GM19239 (cell line): ENCODE measurements at places on chromosomes 2 and 18.

DNA sequence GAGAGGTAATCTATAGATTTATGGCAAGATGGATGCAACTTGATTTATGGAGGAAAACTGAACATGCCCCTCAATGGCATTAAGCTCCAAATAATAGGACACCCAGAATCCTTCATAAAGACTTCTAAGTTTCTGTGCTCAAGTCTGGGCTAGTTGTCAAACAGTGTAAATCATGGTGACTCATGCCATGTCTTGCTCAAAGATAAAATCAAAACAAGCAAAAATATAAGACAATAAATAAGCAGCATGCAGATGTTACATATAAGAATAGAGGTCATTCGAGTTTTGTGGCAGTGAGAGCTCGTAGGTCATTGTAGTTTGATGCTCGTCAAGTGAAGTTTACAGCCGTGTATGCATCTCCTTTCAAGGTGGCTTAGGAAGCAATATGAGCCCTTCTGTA lies 403.2 kb downstream of the THSD7B start:
- no peak for DNase-seq

- peak; percentile 42 for DNase-seq
Measured at GRCh38 chr2:226772389-226773179, 27.0 kb downstream of the IRS1 start.

GRCh38 chr2:234333168-234334130 lies 163.4 kb downstream of the ARL4C start:
- DNase-seq: no peak

DNA sequence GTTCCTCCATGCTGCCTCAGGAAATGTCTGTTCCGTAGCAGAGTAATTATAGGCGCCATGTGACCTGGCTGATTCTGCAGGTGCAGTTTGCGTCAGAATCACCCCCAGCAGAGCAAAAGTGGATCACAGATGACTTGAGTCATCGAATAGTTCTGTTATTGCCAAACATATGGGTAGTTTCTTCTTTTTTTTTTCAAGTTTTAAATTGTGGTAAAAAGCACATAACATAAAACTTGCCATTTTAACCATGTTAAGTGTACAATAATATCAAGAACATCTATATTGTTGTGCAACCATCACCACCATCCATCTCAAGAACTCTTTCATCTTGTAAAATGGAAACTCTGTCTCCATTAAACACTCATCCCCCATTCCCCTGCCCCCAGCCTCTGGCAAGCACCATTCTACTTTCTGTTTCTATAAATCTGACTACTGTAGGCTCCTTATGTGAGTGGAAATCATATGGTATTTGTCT lies 177.7 kb upstream of the TWIST2 start:
- DNase-seq: no peak

DNA sequence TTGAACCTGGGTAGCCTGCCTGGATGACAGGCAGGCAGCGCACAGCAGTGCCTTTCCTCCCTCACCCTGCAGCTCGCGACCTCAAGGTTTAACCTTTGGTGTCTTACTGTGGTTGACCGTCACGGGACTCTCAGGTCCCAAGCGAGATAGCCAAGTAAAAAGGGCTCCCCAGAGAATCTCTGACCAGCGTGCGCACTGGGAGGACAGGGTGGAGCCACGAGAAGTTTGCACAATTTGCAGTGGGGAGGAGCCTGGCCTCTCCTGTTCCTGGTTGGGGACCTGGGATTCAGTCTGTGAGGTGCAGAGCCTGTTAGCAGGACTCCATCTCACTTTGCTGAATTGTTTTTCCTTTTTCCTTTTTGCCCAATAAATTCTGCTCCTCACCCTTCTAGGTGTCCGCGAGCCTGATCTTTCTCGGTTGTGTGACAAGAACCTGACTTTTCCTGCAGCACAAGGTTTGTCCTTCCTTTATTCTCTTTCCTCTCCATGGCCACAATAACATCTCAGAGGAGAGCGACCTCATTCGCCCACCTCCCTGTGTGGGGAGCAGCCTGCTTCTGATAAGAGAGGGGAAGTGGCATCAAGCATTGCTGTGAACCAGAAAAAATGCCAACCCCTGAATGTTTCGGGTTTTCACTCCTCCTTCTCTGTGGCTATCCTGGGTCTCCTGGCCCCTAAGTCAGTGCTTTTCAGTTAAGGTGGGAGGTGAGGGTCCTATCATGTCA lies 36.2 kb downstream of the POU3F3 start:
- DNase-seq: no peak

GRCh38 chr18:42442656-42443055 lies 487.6 kb downstream of the PIK3C3 start:
- DNase-seq: no peak

- no peak for DNase-seq
Measured at GRCh38 chr2:43223521-43224001, 2.8 kb downstream of the ZFP36L2 start.
